DMS79 (cell line): ENCODE measurements at places on chromosomes 2 and 18.
A peak's percentile ranks its signal among the peaks of the same experiment; 100 is the strongest.

- DNase-seq = no peak
Measured at GRCh38 chr2:210268281-210268680, 43.0 kb upstream of the ACADL start.

GRCh38 chr2:130371723-130372054 lies 15.8 kb downstream of the PTPN18 start:
- DNase-seq = peak; percentile 15

GRCh38 chr2:51921076-51921475 lies 889.1 kb upstream of the NRXN1 start:
- DNase-seq = no peak

DNA sequence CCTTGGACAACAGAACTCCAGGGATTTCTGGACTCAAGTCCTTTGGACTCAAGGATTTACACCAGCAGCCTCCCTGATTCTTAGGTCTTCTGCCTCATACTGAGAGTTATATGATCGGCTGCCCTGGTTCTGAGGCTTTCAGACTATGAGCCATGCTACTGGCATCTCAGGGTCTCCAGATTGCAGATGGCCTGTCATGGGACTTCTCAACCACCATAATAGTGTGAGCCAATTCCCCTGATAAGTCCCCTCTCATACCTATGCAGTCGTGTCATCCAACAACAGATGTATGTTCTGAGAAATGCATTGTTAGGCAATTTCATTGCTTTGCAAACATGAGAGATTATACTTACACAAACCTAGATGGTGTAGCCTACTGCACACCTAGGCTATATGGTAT lies 61.4 kb upstream of the MSTN start:
- DNase-seq = no peak

GRCh38 chr2:26941486-26941885 lies 29.0 kb upstream of the MAPRE3 start:
- no peak for DNase-seq

- DNase-seq = no peak
Measured at GRCh38 chr2:237262838-237263771, 150.9 kb downstream of the COL6A3 start.

DNA sequence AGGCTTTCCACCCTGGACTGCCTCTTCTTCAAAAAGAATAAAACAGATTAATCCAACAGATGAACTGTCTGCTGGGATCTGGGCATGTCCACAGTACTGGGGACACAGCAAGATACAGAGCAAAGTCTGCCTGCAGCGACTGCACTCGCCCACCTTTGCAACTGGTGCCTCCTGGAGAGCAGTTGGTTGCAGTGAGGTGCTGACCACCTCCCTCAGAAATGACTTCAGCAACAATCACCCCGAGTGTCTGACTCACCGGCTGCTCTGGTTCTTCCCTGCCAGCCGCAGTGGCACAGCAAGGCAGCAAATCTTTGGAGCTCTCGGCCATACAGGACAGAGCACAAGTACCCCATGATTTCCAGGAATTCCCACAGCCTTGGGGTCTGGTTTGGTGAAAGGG lies 179.7 kb downstream of the ANAPC1 start:
- no peak for DNase-seq

DNA sequence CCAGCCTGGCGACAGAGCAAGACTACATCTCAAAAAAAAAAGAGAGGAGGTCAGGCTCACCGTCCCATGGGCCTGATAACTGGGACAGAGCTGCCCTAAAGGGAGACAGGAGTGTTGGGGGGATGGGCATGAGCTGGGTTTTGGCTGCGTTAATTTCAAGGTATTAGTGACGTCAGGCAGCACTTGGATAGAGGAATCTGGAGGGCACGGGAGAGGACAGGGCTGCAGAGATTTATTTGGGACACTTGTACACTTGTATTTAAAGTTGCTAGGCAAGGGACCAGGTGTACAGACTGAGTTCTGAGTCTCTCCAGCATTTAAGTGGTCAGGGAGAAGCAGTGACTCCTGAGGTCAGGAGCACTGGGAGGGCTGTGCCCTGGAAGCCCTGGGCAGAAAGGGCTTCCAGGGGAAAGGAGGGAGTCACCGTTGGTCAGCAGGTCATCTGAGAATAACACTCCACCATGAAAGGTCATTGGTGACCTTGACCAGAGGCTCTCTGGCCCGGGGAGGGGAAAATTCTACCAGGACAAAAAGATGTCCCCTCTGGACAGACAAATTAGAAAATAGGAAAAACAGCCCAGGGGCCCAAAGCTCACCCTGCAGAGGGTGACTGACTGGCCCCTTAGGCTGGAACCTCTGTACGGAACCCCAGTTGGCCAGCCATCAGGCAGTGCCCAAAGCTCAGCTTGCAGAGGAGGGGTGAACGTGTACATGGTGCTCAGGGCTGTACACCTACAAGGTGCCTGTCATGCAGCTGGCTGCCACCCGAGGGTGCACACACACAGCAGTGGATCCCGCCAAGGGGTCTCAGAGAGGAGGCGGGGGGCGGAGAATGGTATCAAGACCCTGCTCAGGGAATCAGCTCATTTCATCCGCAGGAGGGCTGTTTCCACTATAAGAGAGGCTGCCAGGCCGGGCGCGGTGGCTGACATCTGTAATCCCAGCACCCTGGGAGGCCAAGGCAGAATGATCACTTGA lies 23.0 kb upstream of the CNNM3 start:
- no peak for DNase-seq

DNA sequence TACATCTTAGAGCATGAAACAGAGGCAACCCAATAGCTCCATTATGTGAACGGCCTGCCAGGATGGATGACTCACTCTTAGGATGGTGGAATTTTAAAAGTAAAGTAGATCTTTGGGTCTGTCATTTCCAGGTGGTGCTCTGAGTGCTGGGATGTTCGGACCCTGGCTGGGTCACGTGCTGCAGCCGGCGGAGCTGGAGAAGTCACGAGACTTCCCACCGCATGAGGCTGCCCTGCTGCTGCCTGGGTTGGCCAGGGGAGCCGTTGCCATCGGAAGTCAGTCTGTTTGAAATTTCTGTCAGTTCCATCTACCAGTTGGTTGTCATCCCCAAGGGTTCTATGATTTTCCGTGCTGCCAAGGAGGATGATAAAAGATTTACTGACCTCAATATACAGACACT lies 93.3 kb upstream of the ALKAL2 start:
- DNase-seq = no peak

GRCh38 chr18:65025756-65026155 lies 725.1 kb upstream of the CDH7 start:
- DNase-seq = no peak

- DNase-seq = no peak
Measured at GRCh38 chr2:28678175-28678855, 73.3 kb upstream of the PPP1CB start.

DNA sequence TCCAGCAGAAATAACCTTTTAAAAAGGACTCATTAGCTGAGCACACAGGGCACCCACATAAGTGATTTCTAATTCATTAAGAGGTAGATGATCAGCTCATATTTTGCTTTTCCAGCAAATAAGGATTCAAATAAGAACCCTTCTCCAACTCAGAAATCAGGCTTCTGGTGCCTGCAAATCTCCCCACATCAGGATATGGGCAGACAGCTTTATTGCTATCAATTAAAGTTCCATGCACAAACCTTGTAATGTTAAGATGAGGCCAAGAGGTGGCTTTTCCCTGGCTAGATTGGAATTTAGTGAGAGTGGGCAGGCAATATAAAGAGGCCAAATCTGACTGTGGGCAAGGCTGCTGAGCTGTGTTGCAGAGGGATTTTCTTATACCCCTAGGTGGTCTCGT lies 193.6 kb downstream of the SH3RF3 start:
- no peak for DNase-seq

DNA sequence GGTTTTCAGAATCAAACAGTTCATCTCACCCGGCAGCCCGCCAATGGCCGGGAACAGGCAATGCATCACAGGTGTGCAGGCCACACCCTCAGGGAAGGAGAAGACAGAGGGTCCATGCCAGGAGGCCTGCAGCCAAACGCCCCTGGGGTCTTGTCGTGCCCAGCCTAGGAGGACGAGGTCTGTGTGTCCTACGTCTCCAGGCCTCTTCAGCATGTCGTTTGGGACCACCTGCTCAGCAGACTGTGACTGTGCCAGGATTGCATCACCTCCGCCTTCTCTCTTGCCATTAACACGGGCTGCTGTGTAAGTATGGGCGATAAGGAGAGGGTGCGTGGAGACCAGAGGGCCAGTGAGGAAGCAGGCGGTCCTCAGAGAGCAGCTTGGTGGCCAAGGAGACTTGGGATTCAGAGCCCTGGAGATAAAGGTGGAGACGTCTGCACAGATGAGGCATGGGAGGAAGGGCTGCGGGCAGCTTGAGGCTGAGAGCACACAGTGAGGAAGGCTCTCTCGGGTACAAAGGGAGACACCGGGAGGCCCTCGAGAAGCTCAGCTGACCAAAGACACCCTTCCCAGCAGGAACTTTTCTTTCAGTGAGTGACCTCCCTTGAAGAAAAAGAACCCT lies 37.4 kb upstream of the KLHL29 start:
- DNase-seq = no peak

DNA sequence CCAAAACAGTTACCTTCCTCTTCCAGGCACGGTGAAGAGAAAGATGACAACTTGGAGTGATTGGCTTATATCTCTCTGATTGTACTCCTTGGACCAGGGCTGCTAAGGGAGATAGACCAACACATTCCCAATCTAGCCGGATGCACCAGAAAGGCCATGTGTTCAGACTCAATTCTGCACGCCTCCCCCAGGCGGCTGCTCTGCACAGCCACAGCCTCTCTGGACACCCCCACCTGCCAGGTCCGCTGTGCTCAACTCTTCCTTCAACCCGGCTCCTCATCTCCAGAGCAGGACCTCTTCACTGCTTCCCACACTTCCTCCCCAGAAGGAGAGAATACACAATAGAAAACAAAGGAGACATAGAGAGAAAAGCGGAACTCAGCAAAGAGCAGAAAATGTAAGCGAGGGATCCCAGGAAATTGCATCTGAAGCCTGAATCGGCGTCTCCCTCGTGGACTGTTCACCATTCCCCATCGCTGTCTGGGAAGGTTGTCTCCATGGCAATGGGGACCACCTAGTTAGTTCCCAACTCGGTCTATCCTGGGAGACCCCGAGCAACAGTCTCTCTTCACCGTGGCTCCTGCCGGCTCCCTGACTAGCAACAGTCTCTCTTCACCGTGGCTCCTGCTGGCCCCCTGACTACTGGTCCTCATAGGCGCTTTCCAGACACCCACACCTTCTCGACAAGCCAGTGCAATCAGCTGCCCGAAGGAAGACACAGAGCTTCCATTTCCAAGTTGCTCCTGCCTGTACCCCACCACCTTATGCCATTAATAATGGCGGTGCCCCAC lies 361.7 kb upstream of the MYT1L start:
- no peak for DNase-seq

- no peak for DNase-seq
Measured at GRCh38 chr2:199356412-199356811, 101.3 kb downstream of the SATB2 start.

DNA sequence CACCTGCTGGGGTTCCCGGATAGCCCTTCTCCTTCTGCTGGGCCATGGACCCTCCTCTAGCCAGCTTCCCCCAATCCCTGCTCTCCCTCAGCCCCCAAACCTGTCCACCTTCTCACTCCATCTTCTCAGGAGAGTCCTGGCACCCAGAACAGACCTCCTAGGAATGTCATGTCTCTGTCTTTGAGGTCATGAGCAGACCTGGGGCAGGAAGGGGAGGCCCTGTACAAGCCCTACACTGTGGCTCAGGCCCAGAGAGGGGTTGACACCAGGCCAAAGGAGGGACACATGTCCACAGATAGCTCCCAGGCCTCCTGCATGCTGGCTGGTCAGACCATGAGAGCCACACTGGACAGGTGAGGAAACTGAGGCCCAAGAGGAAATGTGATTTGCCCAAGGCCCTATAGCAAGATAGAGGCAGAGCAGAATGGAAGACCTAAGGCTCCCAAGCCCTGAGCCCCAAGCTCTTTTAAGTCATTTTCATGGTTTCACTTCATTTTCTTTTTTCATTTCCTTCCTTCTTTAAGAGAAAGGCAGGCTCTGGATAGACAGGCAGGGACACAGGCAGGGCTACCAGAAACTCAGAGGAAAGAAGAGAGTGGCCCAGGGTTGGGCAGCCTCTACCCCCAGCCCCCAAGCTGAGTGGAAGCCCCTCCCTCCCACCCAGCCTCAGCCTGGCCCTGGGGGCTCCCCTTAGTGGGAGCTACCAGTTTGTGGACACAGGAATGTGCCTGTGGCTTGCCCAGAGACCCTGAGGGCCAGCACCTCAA lies 159.7 kb downstream of the SMAD7 start:
- no peak for DNase-seq

GRCh38 chr2:101613056-101613704 lies 84.3 kb upstream of the MAP4K4 start:
- no peak for DNase-seq

- no peak for DNase-seq
Measured at GRCh38 chr2:19785867-19786266, 115.9 kb downstream of the TTC32 start.

GRCh38 chr18:51523671-51524070 lies 326.2 kb upstream of the MEX3C start:
- no peak for DNase-seq

- DNase-seq = no peak
Measured at GRCh38 chr2:11876436-11876835, 130.0 kb downstream of the LPIN1 start.

- no peak for DNase-seq
Measured at GRCh38 chr2:45988879-45989278, 308.3 kb upstream of the EPAS1 start.

GRCh38 chr2:66845307-66845706 lies 410.4 kb downstream of the MEIS1 start:
- no peak for DNase-seq

- no peak for DNase-seq
Measured at GRCh38 chr2:7242189-7242867, 325.1 kb downstream of the RNF144A start.

DNA sequence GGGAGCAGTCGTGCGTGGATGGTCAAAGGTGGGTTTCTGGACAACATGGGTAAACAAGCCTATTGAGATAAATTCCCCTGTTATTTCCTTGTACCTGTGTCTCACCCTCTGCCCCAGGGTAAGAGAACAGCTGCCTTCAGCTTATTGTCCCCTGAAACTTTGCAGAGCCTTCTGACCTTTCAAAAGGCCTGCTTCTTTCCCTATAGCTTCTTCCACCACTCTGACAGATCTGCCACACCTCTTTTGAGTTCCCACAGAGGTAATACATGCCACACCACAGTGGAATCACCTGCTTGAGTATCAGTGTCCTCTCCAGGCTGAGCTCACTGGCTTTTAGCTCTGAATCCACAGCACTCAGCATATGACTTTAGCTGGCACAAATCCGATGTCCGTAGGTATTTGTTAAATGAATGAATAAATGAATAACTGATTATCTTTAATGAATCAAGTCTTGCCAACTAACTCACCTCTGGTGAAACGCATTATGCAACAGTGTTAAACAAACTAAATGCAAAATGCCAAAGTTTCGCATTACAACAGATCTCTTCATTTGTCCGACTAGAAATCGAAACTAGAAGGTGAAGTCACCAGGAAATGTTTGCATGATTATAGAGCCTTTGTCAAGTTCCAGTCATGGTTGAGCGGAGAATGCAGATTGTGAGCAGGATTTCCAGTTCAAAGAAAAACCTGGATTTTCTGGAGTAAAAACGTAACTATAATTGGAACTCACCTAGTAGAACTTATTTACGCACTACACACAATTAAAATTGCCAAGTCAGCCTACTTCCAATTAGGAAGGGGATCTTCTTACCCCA lies 16.4 kb downstream of the DYNAP start:
- DNase-seq = peak; percentile 12
